Upper lobe of right lung (tissue), 1 donor: ENCODE measurements at places on chromosomes 7 and 10. TPM values are rescaled to one million over a fixed set of nuclear protein-coding genes. Genes with fewer than 3 reads are reported as not detected.

GRCh38 chr7:2037808-2038522 lies 194.8 kb downstream of the MAD1L1 start:
- peak; percentile 40 for DNase-seq
- H3K27ac ChIP-seq: peak overlapping the region; percentile 51
- peak overlapping the region; percentile 44 for H3K4me3 ChIP-seq
- no peaks in the 10 kb centered on the region for H3K27me3 ChIP-seq

GRCh38 chr7:5687936-5688630 lies 93.4 kb downstream of the RNF216 start:
- no peaks in the 10 kb centered on the region for H3K27me3 ChIP-seq
- H3K4me3 ChIP-seq: no peak overlapping the region
- H3K36me3 ChIP-seq: peaks cover 24% of the 10 kb centered on the region

DNA sequence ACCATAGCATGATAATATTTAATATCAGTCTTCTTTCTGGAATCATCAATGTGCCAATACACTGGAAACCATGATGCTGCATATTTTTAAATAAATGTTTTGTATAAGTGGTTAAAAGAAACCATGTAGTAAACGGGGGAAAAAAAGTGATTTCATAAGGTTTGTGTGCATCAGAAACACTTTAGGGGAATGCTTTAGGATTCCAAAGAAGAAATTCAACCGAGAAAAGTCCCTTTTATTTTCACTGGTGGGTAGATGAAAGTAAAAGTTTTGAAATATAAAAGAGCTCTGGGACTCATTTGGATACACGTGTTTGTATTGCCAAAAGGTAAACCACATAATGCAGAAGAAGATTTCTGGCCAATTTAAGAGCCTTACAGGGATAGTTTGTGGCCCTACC lies 11.9 kb upstream of the MACC1 start:
- no peak overlapping the region for H3K4me3 ChIP-seq
- H3K27me3 ChIP-seq: no peaks in the 10 kb centered on the region
- H3K36me3 ChIP-seq: no peaks in the 10 kb centered on the region
- H3K4me1 ChIP-seq: no peaks in the 10 kb centered on the region
- H3K27ac ChIP-seq: no peak overlapping the region

DNA sequence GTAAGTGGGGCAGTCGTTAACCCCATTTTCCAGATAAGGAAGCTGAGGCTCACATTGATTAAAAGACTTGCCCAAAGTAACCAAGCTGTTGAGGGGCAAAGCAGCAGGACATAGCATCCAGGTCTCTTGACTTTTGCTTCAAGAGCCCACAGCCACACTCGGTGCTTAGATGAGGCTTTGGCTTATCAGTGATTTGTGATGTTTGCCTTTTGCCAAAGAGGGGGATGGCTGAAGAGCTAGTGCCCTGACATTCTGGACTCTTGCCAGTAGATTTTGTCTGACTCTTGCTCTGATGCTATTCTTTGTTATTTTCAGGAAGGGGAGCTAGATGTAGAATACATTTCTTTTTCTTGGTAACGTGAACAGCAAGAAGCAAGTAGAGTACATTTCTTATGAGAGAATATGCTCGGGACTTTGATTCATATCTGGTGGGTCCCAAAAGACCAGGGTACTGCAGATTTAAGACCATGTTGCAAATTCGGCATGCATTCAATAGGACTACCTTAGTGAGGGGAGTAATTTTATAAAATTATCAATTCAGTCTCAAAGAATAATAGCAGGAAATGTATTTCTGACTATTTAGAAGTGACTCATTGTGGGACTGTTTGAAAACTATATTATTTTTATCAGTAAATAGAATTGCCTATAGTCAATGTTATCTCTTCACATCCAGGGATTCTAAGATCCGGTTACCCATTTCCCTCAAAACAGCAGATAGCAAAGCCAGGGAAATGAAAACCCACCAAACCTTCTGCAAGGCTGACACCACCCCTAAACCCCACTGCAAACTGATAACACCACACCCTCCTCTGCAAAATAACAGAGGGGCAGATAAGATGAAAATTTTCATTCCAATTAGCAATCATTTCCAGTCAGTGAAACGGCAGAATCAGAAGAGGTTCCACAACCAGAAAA lies 180.0 kb upstream of the BMPER start:
- H3K36me3 ChIP-seq: no peaks in the 10 kb centered on the region
- H3K27ac ChIP-seq: peak overlapping the region; percentile 17
- no peak overlapping the region for H3K4me3 ChIP-seq
- H3K27me3 ChIP-seq: no peaks in the 10 kb centered on the region
- no peak for DNase-seq

DNA sequence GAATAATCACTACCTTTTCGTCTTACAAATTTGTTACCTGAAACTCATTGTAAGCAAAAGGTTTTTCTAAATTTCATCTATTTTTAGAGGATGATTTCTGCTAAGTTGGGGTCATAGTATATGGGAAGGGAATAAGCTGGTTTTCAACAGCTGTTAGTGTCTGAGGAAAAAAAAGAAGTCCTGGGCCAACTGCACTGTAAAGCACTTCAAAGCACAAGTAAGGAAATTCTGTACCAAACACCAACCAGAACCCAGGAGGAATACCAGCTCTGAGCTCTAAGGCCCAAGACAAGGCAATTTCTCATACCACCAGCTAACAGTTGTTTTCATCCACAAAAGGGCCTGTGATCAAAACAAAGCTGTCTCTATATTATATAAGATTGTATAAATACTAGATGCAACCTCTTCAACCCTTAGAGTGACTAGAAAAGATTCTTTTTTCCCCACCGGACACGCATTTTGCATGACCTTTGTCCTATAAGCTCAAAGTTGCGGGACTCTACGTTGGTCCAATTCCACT lies 6.1 kb upstream of the MEOX2 start:
- DNase-seq: no peak
- H3K4me3 ChIP-seq: no peak overlapping the region
- peaks cover 17% of the 10 kb centered on the region for H3K27me3 ChIP-seq
- no peaks in the 10 kb centered on the region for H3K4me1 ChIP-seq
- H3K36me3 ChIP-seq: no peaks in the 10 kb centered on the region
- H3K27ac ChIP-seq: no peak overlapping the region

- H3K4me1 ChIP-seq: peaks cover 13% of the 10 kb centered on the region
- H3K4me3 ChIP-seq: peak overlapping the region; percentile 86
- peak; percentile 83 for DNase-seq
- peaks cover 45% of the 10 kb centered on the region for H3K36me3 ChIP-seq
- H3K27me3 ChIP-seq: no peaks in the 10 kb centered on the region
Measured at GRCh38 chr10:73810735-73811465, 498 bp downstream of the NDST2 start.

Gene SIRT1
- 23.4 TPM for total RNA-seq

DNA sequence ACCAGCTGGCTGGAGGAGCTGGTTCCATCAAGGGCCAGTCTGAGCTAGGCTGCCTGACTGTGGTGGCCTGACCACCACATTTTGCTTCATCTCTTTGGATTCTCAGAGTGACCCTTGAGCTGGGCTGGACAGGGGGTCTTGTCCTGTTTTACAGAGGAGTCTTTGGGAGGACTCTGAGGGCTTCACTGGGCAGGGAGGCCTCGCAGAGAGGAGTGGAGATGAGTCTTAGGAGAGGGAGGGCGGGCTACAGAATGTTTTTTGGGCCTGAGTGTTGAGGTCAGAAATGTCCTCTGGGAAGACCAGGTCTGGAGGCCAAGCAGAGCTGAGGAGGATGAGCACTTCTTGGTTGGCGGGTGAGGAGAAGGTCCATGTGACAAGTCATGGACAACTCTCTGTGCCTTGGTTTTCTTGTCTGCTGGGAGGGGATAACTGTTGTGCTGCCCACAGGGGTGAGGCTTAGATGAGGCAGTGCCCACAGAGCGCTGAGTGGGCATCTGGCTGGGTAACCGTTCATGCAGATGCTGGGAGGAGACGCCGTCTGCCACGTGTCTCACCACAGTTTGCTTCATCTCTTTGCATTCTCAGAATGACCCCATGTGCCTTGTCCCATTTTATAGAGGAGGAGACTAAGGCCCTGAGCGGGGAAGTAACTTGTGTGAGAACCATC lies 9.4 kb downstream of the TSPAN15 start:
- H3K36me3 ChIP-seq: no peaks in the 10 kb centered on the region
- H3K4me1 ChIP-seq: peaks cover 51% of the 10 kb centered on the region
- no peak for DNase-seq

GRCh38 chr10:54066646-54067045 lies 734.4 kb downstream of the PCDH15 start:
- no peaks in the 10 kb centered on the region for H3K27me3 ChIP-seq
- DNase-seq: no peak
- H3K4me3 ChIP-seq: no peak overlapping the region
- H3K36me3 ChIP-seq: no peaks in the 10 kb centered on the region
- no peaks in the 10 kb centered on the region for H3K4me1 ChIP-seq

Gene CHRM2
- total RNA-seq: 1.1 TPM

Gene ADRA2A
- 4.9 TPM for total RNA-seq
